Smooth muscle cell of the pulmonary artery (primary cell): ENCODE measurements at places on chromosomes 5 and 9. TPM values are rescaled to one million over a fixed set of nuclear protein-coding genes. Genes with fewer than 3 reads are reported as not detected.

Gene SURF6
- total RNA-seq = 9.2 and 12.0 TPM in 2 replicates

Gene OR1J2
- 0.50 TPM in 1 of 2 replicates, not detected in the other for total RNA-seq

Gene SLC34A1
- total RNA-seq = not detected in 2 replicates

Gene FRMPD1
- not detected in 2 replicates for total RNA-seq

Gene OSMR
- 165 and 241 TPM in 2 replicates for total RNA-seq

Gene CEL
- 0.20 and 0.99 TPM in 2 replicates for total RNA-seq

Gene TEX48
- not detected in 2 replicates for total RNA-seq

Gene BAAT
- 0.07 TPM in 1 of 2 replicates, not detected in the other for total RNA-seq

Gene PCDHGA2
- 2.8 and 4.2 TPM in 2 replicates for total RNA-seq

Gene TIMD4
- total RNA-seq = not detected in 2 replicates

Gene ARID3C
- 0.13 and 0.36 TPM in 2 replicates for total RNA-seq

Gene GPR151
- total RNA-seq = not detected in 2 replicates
